ENCODE measurements at places on chromosomes 16 and 17.
A peak's percentile ranks its signal among the peaks of the same experiment; 100 is the strongest.

DNA sequence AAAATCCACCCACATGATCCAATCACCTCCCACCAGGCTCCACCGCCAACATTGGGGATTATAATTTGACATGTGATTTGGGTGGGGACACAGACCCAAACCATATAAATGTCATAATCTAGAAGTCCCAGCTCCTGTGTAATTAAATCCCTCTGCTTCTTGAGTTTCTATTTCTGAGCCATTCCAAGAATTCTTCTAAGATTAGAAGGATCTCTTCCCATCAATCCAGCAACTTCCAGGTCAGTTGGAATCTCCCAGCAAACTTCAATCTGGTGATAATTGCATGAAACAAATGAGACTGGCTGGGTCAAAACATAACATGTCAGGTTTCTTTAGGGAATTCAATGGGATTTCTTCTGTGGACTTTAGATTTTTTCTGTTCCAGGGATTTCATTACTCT is 127.8 kb upstream of the CDH5 start:
- DNase-seq: no peak

GRCh38 chr16:67441271-67441753 is 10.4 kb downstream of the HSD11B2 start:
- DNase-seq: peak; percentile 21

GRCh38 chr16:86452451-86452850 is 57.9 kb upstream of the FOXF1 start:
- DNase-seq: no peak

GRCh38 chr17:39177256-39177655 is 11.3 kb upstream of the ARL5C start:
- no peak for DNase-seq

- DNase-seq: no peak
Observed at GRCh38 chr16:4519274-4520058, 19.1 kb downstream of the CDIP1 start.

DNA sequence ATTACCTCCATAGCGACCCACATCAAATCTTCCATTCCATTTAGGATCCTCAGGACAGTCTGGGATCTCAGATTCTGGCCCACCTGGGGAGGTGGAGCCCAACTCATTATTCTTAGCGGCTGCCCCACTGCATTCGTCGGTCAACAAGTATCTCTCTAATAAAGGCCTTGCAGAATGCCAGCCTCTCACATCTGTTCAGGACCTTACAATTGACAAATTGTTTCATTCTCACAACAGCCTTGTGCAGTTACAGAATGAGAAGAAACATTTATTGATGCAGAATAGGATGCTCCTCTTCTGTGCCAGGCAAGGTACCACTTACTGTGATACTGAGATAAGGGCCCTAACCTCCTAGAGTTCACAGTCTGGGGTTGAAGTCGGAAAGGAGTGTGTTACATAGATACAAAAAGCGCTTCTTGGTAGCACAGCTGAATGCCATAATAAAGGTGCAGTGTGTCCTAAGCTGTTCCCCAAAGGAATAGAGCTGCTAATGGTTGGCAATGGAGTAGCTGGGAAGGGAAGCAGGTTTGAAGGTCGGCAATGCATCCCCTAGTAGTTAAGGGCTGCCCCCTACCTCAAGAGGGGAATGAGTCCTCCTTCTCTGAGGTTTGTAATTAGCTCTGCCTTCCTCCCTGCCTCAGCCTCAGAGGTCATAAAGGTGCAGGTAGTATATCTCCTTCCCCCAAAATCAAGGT is 2.3 kb upstream of the MPP2 start:
- no peak for DNase-seq

Data from NCI-H774 (cell line).